B cell (primary cell): ENCODE measurements at places on chromosomes 1 and 21. TPM values are rescaled to one million over a fixed set of nuclear protein-coding genes. Genes with fewer than 3 reads are reported as not detected.
A peak's percentile ranks its signal among the peaks of the same experiment; 100 is the strongest.

HSD3B1 gene
- not detected in 2 replicates for polyA plus RNA-seq

CASQ1 gene
- not detected in 2 replicates for polyA plus RNA-seq

GPR161 gene
- polyA plus RNA-seq, result 0.07 and 0.09 TPM in 2 replicates

NR1I3 gene
- not detected in 2 replicates for polyA plus RNA-seq

SLC19A1 gene
- 4.0 and 8.7 TPM in 2 replicates for polyA plus RNA-seq

NBPF6 gene
- polyA plus RNA-seq, result not detected in 2 replicates

RGS16 gene
- 11.4 and 18.3 TPM in 2 replicates for polyA plus RNA-seq

GRCh38 chr1:72186733-72187307, 95.5 kb downstream of the NEGR1 start:
- no peak for DNase-seq

DNA sequence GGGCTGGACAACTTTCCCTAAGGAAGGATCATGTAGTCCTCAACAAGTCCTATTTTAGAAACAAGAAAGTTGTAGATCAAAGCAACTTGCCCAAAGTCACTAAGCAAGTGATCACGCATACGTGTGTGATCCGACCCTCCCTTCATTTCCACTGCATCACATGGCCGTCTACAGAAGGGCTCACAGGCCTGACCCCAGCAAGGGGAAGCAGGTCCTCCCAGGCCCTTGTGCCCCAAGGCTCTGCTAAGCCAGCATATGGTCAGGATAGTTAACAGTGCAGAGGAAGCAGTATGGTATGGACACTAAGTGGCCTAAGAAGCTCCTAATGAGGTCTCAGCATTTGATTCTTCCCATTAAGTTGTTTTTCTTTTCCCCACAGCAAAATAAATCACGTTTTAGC, 24.8 kb downstream of the TFAP2E start:
- no peak for DNase-seq

GRCh38 chr1:34409689-34410229, 233.1 kb downstream of the C1orf94 start:
- DNase-seq, result no peak

- DNase-seq, result no peak
These were observed 121.0 kb downstream of the GLIS1 start for GRCh38 chr1:53617851-53618499.

GRCh38 chr1:96710708-96711477, 10.7 kb upstream of the PTBP2 start:
- no peak for DNase-seq

GRCh38 chr1:31567956-31568570, 8.3 kb upstream of the TINAGL1 start:
- no peak for DNase-seq

DNA sequence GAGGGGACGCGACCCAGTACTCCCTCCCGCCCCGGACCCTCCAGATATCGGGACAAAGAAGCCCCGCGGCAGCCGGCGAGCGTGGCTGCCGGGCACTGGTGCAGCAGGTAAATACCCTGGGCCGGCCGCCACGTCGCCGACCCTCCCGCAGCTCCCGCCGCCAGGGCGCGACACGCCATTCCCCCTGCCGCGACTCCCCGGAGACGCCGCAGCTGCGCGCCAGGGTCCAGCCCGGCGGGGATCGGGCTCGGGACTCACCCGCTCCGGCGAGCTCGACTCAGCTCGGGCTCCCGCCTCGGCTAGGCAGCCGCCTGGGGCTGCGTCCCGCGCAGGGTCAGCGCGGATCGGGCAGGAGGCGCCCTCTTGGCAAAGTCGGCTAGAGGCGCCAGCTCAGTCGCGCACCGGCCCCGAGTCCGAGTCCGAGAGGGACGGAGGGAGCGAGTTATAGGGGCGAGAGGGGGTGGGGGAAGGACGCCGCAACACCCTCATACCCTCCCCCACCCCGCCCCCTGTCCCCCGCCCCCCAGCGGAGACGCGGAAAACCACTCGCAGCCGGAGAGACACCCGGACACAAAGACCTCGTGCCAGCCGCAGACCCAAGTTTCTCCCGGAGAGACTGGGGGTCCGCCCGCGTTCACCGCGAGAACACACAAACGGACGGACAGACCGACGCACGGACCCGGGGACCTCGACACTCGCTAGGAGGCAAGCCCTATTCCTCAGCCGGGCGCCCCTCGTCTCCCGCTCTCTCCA, 985 bp downstream of the SYT6 start:
- DNase-seq, result no peak

GRCh38 chr1:169802888-169803287, 8.2 kb upstream of the METTL18 start:
- no peak for DNase-seq

GRCh38 chr1:149916193-149916897, 1.3 kb downstream of the SV2A start:
- DNase-seq, result peak; percentile 22

DNA sequence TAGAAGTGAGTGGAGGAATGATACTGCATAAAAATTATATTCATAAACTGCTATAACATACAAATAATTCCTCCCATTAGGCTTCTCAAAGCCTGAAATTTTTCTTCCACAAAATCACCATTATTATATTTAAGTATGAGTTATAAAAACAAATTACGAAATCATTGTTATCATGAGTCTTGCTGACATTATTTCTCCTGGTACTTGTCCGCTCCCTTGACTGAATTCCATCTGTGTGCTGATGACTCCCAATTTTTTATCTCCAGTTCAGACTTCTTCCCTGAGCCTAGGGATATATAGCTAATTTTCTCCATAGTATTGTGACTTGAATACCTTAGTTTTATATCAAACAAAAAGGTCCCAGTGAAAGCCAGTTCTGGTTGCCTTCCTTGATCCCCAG, 268.2 kb downstream of the HMCN1 start:
- no peak for DNase-seq

DNA sequence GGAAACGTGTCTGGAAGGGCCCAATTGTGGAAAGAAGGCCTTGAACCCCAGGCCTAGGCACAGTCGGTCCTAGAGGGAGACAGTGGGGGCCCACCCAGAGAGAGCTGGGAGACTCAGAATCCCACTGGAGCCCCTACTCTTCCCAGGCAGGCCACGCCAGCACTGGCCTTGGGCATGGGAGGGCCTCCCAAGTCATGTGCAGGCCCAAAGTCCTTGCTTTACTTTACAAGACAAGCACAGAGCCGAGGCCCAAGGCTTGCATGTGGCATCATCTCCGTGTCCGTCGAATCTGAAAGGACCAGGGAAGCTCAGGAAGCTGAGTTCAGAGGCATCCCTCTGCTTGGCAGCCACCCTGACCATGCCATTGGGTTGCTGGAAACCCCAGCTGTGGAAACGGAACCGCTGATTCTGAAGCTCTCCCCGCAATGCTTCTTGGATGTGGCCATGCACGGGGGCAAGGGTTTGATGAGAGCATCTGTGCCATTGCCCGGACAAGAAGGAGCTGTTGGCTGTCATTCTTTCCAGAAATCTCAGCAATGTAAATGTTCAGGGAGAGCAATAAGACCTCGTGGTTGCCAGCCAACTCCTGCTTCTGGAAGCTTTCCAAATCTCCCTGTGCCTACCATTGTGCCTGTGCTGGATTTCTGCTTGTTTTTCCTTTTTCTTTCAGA, 32.8 kb downstream of the ABCG1 start:
- DNase-seq, result no peak

GRCh38 chr1:20587661-20588053, 1.2 kb upstream of the CDA start:
- DNase-seq, result no peak

DNA sequence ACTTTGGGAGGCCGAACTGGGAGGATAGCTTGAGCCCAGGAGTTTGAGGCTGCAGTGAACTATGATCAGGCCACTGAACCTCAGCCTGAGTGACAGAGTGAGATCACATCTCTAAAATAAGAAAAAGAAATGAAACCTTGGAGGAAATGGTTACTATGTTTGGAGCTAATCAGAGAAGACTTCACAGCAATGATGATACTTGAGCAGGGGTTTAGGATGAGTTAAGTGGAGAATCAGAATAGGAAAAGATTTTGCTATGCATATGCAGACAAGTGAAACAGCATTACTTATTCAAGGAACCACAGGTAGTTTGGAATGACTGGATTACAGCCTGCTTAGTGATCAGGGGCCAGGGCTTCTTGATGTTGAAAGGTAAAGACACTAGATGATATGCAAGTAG, 1.3 kb upstream of the CD5L start:
- no peak for DNase-seq

DNA sequence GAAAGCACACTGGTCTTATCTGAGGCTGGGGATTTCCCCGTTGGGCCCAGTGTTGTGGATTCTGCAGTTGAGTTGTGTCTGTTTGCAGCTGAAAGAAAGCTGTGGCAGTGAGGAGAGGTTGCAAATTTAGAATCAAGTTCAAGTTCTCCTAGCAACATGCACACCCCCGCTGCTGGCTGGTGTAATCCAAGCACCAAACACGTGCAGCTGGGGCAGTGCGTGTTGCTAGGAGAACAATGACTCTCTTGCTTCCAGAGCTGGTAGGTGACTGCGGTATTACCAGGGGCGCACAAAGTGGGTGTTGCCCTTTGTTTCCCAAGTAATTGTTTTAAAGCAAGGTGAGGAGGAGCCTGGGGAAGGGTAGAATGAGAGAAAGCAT, 91.5 kb downstream of the IER5 start:
- DNase-seq, result no peak

DNA sequence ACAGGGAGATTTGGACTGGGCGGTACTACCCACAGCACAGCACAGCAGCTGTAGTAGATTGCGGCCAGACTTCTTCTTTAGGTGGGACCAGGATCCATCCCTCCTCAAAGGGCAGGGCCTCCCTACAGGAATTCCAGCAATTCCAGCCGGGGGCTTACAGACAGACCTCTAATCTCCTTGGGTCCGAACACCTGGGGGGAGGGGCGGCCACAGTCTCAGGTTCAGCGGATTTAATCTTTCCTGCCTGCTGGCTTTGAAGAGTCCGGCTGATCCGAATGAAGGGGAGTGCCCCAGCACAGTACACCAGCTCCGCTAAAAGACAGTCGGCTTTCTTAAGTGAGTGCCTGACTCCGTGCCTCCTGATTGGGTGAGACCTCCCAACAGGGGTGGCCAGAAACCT, 1708.5 kb downstream of the BRINP3 start:
- DNase-seq, result no peak

DNA sequence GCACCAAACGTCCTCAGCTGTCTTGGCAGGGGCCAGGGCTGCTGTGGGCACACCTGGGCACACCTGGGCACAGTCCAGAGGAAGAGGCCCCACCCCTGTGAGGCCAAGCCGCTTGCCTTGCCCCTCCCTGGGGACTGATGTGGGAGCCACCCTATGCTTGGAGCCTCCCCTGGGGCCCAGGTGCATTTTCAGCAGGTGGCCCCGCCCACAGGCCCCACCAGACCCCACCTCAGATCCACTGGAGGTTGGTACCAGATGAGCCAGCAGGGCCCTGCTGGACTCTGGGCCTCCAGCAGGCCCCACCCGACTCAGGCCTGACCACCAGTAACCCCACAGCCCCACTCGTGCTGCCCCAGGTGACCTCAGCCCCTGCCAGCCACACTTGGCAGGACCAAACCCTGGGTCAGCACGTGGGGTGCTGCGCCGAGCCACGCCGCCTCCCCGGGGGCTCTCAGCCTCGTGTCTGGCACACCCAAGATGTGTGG, 8.8 kb downstream of the SLC19A1 start:
- no peak for DNase-seq

DNA sequence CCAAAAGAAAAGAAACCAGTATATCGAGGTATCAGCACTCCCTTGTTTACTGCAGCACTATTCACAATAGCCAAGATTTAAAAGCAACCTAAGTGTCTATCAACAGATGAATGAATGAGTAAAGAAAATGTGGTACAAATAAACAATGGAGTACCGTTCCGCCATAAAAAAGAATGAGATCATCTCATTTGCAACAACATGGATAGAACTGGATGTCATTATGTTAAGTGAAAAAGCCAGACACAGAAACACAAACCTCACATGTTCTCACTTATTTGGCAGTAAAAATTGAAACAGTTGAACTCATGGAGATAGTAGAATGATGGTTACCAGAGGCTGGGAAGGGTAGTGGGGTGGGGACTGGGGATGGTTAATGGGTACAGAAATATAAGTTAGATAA, 4.3 kb upstream of the GNG5 start:
- DNase-seq, result no peak

DNA sequence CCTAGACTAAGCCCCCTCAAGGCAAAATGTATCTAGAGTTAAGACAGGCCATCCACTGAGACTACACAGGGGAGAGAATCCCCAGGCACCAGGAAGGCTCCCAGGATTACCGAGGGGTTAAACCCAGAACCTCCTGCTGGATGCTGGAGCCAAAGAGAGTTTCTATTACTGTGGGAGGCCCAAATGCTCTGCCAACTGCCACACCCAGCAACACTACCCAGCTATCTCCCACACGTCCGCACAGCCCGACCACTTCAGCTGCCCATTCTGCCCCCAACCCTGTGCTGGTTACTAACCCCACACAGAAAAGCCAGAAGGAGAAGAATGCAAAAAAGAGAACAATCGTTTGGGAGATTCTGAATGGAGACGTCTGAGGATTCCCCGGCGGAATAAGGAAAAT, 63.6 kb downstream of the CD46 start:
- DNase-seq, result no peak

- DNase-seq, result no peak
These were observed 720.2 kb downstream of the PTPRU start for GRCh38 chr1:29956349-29957030.

GRCh38 chr21:46559291-46559983, 45.4 kb downstream of the S100B start:
- peak; percentile 51 for DNase-seq

DNA sequence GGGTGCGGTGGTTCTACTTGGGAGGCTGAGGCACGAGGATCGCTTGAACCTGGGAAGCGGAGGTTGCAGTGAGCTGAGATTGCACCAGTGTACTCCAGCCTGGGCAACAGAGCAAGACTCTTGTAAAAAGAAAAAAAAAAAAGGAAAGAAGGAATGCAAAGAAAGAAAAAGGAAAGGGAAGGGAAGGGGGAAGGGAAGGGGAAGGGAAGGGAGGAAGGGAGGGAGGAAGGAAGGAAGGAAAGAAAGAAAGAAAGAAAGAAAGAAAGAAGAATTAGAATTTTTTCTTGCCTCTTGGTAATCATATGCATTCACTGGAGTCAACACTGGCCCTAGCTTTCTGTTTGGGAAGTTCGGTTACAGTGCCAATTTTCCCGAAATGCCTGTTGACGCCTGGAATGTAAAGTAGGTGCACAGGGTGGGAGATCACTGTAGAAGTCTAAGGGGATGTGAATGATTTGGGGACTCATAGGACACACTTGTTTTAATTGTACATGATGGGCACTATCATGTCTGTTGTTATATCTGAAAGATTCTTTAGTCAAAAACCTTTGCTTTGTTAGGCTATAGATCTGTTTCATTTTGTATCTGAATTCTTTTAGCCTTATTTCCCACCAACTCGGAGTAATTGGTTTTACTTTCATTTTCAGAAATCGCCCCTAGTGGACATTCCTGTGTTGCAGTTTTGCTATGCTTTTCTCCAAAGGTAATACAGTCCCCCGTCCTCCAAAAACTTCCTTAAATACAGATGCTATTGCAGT, 59.8 kb upstream of the MORC3 start:
- DNase-seq, result peak; percentile 78

GRCh38 chr1:228502522-228502921, 15.3 kb downstream of the RNF187 start:
- no peak for DNase-seq

GRCh38 chr1:182649041-182649440, 35.3 kb downstream of the RGS8 start:
- no peak for DNase-seq

- DNase-seq, result no peak
These were observed 33.1 kb upstream of the COL6A2 start for GRCh38 chr21:46064870-46065214.
